ENCODE measurements at places on chromosomes 4 and X.

DNA sequence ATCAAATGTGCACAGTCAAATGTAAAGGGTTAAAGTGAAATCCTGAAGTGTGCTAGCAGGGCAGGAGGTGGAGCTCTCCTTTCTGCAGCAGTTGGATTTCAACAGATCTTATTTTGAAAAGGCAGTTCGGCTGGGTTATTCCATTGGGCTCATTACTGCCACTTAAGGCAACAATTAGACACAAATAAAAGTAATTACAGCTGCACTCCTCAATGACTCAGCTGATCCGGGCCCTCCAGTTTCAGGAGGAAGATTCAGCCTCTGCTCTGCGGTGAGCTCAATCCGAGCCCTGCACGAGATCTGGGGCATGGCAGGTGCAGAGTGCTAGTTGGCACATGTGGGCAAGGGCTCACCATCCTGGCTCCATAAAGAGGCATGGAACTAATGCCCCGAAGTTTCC lies 85.4 kb downstream of the PHKA2 start:
- no peak overlapping the region for H3K4me3 ChIP-seq
- H3K36me3 ChIP-seq = no peaks in the 10 kb centered on the region
- DNase-seq = no peak
- no peaks in the 10 kb centered on the region for H3K27me3 ChIP-seq
- H3K27ac ChIP-seq = no peak overlapping the region

GRCh38 chr4:84503495-84504437 lies 4.7 kb upstream of the NKX6-1 start:
- no peak for DNase-seq
- H3K4me1 ChIP-seq = peaks cover 8% of the 10 kb centered on the region
- no peak overlapping the region for H3K4me3 ChIP-seq

GRCh38 chrX:45592101-45592500 lies 391.4 kb upstream of the DIPK2B start:
- no peaks in the 10 kb centered on the region for H3K4me1 ChIP-seq
- no peak overlapping the region for H3K27ac ChIP-seq
- no peak overlapping the region for H3K4me3 ChIP-seq
- H3K27me3 ChIP-seq = no peaks in the 10 kb centered on the region
- H3K36me3 ChIP-seq = no peaks in the 10 kb centered on the region

DNA sequence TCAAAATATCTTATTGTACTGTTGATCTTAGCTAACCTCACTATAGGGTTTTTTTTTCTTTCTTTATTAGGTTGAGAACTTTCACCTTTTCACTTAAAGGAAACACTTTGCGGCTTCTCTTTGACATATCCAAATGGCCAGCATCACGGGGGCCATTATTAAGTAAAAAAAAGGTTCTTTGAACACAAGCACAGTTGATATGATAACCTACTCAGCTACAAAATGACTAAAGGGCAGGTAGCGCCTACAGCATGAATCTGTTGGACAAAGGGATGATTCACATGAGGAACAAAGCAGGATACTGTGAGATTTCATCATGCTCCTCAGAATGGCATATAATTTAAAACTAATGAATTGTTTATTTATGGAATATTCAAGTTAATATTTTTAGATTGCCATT lies 119.6 kb downstream of the CCSER1 start:
- no peaks in the 10 kb centered on the region for H3K4me1 ChIP-seq
- H3K27me3 ChIP-seq = no peaks in the 10 kb centered on the region
- H3K27ac ChIP-seq = no peak overlapping the region
- H3K36me3 ChIP-seq = no peaks in the 10 kb centered on the region
- no peak for DNase-seq
- H3K4me3 ChIP-seq = no peak overlapping the region

DNA sequence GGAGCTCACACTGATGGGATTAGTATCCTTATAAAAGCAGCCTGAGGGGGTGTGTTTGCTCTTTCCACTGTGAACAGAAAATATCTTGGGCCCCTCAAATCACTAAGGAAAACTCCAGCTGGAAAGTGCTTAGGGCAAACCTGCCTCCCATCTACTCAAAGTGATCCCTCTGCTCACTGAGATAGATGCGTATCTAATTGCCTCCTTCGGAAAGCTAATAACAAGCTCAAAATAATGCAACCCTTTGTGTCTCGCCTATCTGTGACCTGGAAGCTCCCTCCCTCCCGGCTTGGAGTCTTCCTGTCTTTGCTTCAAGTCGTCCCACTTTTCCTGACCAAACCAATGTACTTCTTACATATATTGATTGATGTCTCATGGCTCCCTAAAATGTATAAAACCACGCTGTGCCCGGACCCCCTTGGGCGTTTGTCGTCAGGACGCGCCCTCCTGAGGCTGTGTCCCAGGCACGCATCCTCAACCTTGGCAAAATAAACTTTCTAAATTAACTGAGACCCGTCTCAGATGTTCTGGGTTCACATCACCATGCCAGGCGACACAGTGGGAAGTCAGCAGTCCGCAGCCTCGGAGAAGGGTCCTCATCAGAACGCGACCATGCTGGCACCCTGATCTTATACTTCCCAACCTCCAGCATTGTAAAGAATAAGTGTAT lies 34.1 kb upstream of the SORCS2 start:
- no peak overlapping the region for H3K4me3 ChIP-seq
- DNase-seq = no peak
- no peaks in the 10 kb centered on the region for H3K36me3 ChIP-seq
- peaks cover 17% of the 10 kb centered on the region for H3K4me1 ChIP-seq

GRCh38 chr4:110306303-110306702 lies 107.9 kb upstream of the ELOVL6 start:
- H3K27ac ChIP-seq = no peak overlapping the region
- no peaks in the 10 kb centered on the region for H3K27me3 ChIP-seq
- no peaks in the 10 kb centered on the region for H3K36me3 ChIP-seq
